Activated naive CD4-positive, alpha-beta T cell (primary cell): ENCODE measurements at places on chromosomes 11 and 22.

- no peak for DNase-seq
Measured at GRCh38 chr22:37710675-37711074, 13.8 kb downstream of the TRIOBP start.

DNA sequence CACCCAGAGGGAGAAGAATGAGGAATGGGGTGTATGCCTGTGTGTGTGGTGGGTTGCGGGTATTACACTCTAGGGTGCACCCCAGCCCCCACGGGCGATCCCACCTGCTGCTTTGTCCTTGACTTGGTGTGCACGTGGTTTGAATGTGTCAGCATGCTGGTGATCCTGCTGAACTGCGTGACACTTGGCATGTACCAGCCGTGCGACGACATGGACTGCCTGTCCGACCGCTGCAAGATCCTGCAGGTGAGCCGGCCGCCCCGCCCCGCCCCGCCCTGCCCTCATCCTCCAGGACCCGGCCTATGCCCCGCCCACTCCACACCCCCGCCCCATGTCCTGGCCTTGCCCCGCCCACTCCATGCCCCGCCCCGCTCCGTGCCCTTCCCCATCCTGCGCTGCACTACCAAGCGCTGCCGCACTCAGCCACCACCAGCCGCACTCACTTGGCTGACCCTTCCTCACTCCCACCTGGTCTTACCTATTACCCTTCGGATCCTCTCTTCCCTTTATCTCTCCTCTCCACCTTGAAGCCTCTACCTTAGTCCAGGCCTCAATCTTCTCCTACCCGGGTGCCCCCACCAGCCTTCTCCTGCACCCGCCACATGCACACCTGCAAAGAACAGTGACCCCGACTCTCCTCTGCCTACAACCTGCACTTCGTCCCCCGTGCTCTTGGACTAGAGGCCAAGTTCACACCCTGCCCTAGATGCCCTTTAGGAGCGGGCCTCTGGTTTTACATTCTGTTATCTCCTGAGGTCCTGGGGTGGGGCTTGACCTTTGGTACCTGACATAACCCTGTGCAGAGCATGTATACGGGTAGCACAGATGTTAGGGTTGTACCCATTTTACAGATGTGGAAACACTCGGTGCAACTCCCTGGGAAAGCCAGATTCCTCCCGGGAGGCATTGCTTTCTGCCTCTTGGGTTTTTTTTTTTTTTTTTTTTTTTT lies 27.7 kb downstream of the CACNA1I start:
- DNase-seq: peak; percentile 55

GRCh38 chr11:44186321-44186930 lies 90.9 kb downstream of the EXT2 start:
- no peak for DNase-seq

GRCh38 chr11:65866509-65867283 lies 5.9 kb downstream of the EFEMP2 start:
- no peak for DNase-seq

DNA sequence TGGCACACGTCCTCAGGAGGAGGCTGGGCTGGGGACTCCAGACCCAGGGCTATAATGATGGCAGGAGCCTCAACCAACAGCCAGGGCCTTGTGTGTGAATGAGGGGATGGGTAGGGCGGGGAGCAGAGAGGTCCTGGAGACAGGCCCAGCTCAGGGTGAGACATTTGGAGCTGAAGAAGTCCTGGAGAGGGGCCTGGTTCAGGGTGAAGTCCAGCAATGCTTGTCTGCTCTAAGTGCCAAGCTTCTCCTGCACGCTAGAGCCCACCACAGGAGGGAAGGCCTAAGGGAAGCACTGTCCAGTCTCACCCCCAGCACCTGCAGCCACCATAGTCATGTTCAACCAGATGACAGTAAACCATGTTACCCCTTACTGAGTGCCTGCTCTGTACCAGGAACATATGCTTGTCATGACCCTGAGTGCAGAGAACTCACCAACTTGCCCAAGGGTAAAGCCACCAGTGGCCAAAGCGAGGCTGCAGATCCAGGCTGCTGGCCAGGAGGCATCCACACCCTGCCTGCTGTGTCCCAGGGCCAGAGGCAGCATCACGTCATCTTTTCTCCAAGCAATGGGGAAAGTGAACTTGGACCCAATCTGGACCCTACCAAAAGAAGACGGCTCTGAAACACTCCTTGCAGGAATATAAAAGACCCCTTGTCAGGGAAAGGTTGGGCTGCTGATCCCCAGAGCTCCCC lies 24.0 kb downstream of the LMO1 start:
- no peak for DNase-seq

- DNase-seq: no peak
Measured at GRCh38 chr22:33357981-33358399, 299.8 kb upstream of the SYN3 start.

GRCh38 chr11:117792992-117793391 lies 4.0 kb downstream of the DSCAML1 start:
- DNase-seq: no peak

GRCh38 chr11:3218483-3219280 lies at the start of gene MRGPRG:
Gene MRGPRG, minus strand, starts transcription at chr11:3218813. Its CDS starts 0 bp downstream, at chr11:3218813.
- DNase-seq: no peak

DNA sequence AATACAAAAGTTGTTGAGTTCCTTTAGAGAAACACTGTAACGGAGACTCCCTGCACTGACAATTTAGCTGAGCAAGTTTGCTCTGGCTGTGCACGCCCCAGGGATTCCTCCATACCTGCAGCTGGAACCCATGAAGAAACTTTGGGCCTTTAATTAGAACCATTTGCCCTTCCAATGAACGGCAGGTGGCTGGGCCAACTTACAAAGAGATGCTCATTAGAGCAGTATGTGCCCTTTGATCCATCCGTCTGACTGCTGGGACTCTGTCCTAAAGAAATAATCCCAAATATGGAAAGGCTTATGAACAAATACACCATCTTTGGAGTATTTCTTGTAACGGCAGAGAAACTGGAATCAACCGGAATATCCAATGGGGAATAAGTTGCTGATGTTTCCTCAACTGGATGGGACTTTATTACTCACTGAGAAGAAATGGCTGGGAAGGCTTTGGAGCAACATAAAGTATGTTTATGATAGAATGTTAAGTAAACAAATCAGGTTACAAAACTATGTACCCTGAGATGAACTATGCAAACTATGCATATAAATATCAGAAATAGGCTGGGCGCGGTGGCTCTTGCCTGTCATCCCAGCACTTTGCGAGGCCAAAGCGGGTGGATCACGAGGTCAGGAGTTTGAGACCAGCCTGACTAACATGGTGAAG lies 24.4 kb upstream of the FBLN1 start:
- no peak for DNase-seq

- DNase-seq: no peak
Measured at GRCh38 chr11:46947399-46948077, 11.0 kb downstream of the CSTPP1 start.

- no peak for DNase-seq
Measured at GRCh38 chr11:119229741-119230140, 23.6 kb downstream of the CBL start.

DNA sequence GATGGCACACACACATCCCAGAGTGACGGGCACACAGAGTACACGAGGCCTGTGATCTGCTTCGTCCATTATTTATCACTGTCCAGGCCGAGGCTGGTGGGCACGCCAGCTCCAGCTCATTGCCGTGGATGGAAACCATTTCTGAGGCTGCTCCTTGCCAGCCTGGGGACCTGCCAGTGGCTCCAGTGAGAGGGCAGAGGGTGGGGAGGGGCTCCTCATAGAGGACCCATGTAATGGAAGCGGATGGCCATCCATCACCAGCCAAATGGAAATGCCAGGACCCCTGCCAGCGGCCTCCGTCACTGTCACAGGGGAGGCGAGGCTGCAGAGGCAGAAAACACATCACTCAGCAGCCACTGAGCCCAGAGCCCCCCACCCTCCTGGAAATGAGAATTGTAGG lies 35.7 kb downstream of the TP53I11 start:
- DNase-seq: no peak

- no peak for DNase-seq
Measured at GRCh38 chr11:78727816-78728215, 153.2 kb upstream of the NARS2 start.

GRCh38 chr11:100232006-100232405 lies 455.1 kb upstream of the ARHGAP42 start:
- DNase-seq: no peak

DNA sequence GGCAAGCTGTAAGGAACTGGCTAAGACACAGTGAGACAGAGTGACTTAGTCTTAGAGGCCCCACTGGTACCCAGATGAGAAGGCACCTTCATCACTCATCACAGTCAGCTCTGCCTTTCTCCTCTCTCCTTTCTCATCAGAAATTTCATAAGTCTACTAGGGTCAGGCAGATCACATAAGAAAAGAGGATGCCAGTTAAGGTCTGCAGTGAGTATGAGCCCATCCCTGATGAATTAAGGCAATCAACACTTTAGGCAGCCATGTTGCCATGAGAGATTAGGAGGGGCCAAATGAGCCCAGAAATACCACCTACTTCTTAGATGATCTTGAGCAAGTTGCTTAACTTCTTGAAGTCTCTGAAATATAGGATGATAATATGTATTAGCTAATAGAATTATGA lies 11.9 kb upstream of the HBE1 start:
- no peak for DNase-seq

DNA sequence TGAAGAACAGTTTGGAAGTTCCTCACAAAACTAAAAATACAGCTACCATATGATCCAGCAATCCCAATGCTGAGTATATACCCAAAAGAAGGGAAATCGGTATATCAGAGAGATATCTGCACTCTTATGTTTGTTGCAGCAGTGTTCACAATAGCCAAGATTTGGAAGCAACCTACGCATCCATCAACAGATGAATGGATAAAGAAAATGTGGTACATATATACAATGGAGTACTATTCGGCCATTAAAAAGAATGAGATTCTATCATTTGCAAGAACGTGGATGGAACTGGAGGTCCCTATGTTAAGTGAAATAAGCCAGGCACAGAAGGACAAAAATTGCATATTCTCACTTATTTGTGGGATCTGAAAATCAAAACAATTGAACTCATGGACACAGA lies 46.5 kb downstream of the XRRA1 start:
- DNase-seq: no peak

- no peak for DNase-seq
Measured at GRCh38 chr22:36443198-36443770, 38.2 kb downstream of the TXN2 start.

- DNase-seq: no peak
Measured at GRCh38 chr22:44383064-44383575, 70.4 kb upstream of the SHISAL1 start.

DNA sequence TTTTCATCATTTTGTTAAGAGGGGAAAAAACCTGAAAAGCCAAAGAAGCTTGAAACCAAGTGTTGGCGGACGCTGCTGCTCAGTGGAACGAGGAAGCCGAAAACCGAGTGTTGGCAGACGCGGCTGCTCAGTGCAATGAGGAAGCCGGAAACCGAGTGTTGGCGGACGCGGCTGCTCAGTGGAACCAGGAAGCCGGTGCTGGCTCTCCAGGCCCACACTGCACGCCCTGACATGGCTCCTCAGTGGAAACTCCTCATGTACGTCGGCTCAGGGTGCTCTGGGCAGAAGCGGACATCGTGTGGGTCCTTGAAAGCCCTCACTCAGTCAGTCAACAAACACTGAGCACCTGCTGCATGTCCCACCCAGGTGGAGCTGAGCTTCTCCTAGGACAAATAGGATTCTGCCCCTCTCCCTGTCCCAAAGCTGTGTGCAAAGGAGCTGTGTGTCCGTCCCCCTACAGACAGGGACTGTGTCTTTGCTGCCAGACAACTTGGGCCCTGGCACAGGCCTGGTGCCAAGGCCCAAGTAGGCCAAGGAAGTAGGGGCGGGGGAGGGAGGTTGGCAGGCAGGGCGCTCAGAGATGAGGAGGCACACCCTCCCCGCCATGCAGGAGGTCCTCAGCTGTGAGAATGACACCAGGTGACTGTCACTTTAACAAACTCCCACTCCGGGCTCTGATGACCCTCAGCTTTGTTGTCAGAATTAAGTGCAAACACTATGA lies 37.3 kb downstream of the PHF21B start:
- DNase-seq: no peak

DNA sequence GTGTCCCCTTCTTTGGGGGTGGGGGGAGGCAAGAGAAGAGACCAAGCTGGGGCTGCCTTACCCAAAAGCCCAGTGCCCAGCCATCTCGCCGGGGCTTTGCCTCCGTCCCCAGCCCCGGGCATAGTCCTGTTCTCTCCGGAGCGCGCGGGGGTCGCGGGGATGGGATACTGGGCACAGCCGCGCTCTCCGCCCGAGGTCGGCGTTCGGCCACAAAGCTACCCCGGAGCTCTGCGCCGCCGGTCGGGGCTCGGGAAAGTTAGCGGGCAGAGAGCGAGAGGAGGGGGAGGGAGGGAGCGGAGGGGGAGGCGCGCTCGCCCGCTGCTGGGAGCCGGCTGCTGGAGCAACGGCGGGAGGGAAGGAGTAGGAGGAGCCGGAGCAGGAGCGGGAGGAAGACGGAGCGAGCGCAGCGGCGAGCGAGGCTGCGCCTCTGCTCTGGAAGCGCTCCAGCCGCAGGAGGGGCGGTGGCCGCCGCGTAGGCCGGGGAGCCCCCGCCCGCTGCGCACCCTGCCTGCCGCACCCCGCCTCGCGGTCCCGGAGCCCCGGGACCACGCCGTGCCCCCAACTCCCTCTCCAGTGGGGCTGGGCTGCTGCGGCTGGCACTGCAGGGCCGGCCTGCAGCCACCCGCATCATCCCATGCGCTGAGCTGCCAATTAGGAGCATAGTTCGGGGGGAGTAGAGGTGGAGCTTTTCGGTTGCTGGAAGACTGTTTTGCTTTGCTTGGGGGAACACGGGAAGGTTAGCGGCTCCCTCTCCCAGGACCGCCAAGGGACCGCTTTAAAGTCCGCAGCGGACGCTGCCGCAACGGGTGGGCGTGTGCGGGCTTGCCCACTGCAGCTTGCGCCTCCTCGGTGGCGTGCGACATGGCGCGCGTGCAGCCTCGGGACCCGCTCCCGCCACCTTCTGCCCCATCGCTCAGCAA lies at the start of gene SCN4B:
SCN4B (minus strand) TSS at position 272 of the 920 bp plus-strand sequence; CDS start at position 122, 150 bp downstream.
- no peak for DNase-seq

DNA sequence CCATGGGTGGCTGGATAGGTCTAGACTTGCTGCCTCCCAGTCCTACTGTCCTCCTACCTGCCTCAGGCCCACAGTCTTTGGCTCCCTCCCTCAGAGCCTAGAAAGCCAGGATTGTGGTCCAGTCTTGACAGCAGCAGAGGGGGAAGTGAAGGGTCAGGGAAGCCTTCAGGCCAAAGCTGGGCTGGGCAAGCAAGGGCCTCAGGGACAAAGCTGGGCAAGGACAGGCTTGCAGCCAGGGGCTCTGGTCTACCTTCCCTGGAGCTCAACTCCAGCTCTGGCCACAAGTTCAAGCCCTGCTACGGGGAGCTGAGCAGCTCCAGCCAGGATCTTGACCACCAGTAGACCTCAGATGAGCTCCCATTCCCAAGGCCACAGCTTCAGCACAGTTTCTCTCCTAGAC lies 14.9 kb downstream of the LMO1 start:
- no peak for DNase-seq
